ENCODE measurements at places on chromosomes 4 and X.

DNA sequence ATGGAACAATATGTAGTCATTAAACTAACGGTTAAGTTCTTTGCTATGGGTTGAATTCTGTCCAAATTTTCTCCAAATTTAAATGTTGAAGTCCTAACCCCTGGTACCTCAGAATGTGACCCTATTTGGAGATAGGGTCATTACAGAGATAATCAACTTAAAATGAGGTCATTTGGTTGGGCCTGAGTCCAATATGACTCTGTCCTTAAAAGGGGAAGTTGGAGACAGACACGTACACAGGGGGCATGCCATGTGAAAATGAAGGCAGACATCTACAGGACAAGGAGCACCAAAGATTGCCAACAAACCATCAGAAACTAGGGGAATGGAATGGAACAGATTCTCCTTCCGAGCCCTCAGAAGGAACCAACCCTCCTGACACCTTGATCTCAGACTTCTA lies 492.0 kb upstream of the FTHL17 start:
- no peak for DNase-seq

- no peak for DNase-seq
Observed at GRCh38 chr4:52173470-52174045, 122.5 kb downstream of the SPATA18 start.

- no peak for DNase-seq
Observed at GRCh38 chrX:41350976-41351569, 17.1 kb downstream of the DDX3X start.

DNA sequence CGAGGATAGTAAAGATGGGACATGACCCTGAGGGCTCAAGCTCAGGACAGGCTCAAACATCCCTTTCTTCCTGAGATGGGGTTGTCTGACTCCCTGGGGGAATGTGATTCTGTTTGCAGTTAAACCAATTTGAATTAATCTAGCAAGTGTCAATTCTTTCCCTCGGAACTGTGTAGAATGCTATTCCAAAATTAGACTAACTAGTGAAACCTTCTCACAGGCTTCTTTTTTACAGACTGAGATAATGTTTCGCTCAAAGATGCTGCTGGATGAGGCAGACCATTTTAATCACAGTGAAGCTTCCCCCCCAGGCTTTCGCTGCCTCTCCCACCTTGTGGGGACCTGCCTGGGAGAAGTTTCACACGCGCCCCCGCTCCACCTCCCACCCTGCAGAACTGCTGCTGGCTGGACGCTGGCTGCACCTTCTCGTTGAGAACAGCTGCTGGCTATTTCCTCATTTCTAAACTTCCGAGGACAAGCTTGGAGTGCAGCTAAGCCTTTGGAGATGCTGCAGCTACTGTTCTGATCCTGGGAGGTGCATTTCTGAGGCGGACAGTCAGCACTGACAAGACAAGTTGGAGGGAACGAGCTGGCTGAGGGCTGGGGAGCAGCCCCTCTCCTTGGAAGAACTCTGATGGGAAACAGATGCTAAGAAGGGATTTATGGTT lies 297.8 kb downstream of the RAPGEF2 start:
- no peak for DNase-seq

DNA sequence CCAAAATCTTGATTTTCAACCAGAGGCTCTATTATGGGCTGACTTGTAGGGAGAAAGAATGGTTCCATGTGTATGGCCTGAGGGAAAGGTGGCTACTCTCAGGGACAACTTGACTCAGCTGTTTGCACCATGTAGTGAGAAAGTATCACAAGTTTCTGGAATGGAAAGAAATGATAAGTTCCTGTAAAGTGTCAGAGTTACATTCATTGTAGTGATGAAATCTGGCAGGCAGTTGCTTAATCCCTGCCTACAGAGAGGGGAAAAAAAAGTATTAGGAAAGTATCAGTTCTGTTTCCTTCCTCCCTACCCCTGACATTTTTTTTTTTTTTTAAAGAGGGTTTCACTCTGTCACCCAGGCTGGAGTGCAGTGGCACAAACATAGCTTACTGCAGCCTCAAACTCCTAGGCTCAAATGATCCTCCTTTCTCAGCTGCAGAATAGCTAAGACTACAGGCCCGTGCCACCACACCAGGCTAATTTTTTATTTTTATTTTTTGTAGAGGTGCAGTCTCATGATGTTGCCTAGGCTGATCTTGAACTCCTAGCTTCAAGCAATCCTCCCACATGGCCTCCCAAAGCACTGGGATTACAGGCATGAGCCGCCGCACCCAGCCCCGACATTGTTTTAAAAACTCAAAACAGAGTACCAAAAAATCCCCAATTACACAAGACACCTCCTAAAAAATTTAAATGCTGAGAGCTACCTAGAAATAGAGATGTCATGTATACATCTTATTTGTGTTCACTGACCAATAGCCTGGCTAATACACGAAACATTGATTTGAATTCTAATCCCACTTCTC lies 4.8 kb upstream of the FBXL5 start:
- no peak for DNase-seq

GRCh38 chrX:46601283-46601682 lies 27.7 kb downstream of the CHST7 start:
- no peak for DNase-seq

DNA sequence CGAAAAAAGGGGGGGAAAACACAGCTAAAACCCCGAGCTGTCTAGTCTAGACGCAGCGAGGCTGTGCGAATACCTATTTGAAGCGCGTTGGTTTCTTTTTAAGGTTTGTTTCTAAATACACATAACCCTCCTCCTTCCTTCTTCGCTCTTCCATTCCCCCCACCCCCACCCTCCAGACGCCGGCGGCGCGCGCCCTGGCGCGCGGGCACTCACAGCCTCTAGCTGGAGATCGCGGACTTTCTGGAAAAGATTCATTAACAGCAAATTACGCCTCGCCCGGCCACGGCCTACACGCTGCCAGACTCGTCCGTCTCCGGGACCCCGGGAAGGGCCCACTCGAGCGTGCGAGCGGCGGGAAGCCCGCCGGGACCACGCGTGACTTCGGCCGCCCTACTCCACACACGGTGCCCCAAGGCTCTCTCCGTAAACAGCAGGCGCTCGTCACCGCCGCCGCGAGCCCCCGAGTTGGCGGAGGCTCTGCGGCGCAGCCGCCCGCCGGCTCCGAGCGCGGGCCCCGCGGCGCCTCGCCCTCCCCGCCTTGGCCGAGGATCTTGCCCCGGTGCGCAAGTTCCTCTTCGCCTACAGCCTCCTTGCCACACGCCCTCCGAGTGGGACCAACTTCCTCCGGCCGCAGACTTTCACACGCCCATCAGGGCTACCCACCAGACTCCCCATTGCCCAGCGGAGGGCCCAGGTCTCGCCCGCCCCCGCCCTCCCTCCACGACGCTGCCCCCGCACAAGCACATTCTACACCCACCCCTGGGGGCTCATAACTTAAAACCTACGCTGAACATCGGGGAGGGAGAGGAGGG lies 2.0 kb downstream of the BCOR start:
- DNase-seq: no peak

- no peak for DNase-seq
Observed at GRCh38 chr4:153676486-153676885, 7.6 kb upstream of the TLR2 start.

DNA sequence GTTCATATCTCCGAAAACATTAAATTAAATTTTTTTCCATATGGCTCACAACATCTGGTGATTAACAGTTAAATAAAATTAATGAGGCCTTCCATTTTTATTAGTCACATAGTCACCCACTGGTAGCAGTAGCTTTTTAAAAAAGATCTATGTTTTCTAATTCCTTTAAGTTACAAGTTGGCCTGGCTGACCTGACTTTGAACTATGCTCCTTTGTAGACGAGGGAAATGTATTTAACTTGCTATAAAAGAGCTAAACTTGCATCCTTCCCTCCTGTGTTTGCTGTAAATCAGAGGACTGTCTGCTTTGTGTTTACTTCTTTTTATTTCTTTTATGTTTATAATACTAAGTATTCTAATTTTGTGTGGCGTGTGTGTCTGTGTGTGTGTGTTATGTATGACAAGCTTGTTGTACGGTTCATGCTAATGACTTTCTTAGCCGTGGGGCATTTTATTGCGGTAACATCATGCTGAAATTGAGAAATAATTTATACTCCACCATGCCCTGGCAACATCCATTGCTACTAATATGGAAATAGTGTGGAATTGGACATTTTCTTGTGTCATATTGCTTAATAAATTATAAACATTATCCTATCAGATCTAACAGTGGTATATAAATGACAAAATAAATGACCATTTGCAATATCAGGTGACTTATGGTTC lies 241.7 kb downstream of the SNCA start:
- DNase-seq: no peak

DNA sequence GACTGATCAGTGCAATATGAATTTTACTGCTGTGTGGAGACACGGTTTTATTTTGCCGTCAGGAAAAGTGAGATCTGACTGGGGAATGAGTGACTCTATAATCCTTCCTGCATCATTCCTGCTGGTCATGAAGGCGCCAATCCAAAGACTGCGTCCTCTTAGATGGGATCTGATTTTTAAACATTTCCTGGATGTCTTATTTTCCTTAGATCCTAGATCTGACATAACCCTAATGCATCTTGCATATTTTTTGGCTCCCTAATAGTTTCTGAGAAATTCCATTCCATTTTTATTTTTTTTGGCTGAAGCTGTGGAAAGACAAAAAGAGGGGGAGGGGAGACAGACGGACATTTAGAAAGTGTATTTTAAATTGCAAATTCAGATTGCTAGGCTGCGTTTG lies 454.9 kb upstream of the FAT1 start:
- DNase-seq: no peak

DNA sequence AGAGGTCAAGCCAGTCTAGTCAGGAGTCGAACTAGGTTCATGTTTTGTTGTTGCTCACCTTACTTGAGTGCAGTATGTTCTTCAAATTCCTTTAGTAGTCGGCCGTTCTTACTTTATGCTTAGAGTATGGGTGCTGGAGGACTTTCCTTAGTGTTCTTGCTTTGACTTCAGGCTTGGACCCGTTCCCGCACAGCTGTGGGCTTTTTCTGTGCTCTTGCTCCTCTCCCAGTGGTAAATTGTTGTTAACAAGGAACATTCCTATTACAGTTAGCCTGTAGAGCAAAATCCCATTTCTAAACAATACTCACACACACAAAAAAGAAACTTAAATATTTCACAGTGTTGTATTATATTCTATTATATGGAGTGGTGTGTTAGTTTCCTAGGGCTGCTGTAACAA lies 113.5 kb downstream of the RAP1GDS1 start:
- DNase-seq: no peak

DNA sequence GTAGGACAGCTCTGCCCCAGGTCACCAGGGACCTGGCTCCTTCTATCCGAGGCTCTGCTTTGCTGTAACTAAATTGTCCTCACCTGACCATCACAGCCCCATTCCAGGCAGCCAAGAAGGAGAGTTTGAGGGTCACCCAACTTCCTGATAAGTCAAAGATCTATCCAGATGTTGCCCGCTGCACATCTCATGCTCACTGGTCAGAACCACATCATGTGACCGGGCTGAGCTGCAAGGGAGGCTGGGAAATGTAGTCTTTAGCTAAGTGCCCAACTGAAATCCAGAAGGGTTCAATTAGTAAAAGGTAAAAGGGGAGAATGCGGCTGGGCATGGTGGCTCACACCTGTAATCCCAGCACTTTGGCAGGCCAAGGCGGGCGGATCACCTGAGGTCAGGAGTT lies 18.4 kb downstream of the HMX1 start:
- DNase-seq: no peak

DNA sequence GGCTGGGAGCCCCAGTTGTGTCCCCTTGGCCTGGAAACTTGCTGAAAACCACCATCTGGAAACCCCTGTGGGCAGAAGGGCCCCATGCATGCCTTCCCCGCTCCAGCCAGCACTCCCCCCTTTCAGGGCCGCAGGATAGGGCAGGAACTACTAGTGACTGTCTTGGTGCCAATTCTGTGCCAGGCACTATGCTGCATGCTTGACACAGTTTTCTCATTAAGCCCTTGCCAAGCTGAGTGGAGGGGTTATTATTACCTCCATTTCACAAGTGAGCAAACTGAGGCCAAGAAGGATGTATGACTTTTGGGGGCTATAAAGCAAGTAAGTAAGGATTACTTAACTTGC lies 73.6 kb upstream of the PJA1 start:
- no peak for DNase-seq

GRCh38 chr4:2942532-2943363 lies 20.5 kb downstream of the NOP14 start:
- no peak for DNase-seq

- DNase-seq: no peak
Observed at GRCh38 chr4:2576290-2576689, 39.8 kb downstream of the FAM193A start.

DNA sequence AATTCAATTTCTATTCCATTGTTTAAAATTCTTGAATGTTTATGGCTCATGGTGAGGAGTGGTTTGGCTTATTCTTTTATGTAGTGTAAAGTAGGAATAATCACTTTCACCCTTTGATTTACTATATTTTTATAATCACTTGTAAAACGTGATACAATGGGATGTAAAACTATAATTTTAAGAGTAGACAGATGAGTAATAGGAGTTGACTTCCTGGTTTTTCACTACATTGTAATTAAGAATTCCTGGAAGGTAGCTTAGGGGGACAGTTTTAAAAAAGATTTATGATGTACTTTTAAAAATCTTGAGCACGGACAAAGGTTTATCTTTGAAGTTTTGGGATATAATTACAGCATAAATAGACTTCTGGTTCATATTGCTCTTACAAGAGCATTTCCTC lies 65.3 kb downstream of the PDGFC start:
- no peak for DNase-seq

- DNase-seq: no peak
Observed at GRCh38 chrX:99722094-99722493, 688.0 kb downstream of the PCDH19 start.

GRCh38 chr4:59094505-59094904 lies 1984.3 kb upstream of the IGFBP7 start:
- no peak for DNase-seq

DNA sequence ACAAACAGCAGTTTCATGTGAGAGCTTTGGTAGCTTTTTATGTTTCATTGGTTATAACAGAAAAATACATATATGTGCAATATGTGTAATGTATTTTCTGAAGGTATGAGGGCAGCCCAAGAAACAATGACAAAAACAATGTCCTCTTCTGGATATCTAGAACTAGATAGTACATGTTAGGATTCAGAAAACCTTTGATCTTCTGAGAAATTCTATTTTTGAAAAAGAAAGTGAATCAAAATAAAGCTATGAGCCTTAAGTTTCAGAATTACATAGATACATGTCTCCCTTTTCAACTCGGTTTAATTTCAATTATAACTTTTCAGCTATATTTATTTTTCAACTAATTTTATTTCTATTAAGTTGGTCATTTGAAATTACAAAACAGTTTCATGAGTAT lies 131.9 kb downstream of the REELD1 start:
- DNase-seq: no peak

- no peak for DNase-seq
Observed at GRCh38 chr4:107363125-107363524, 327.0 kb upstream of the DKK2 start.

GRCh38 chr4:182823576-182823975 lies 93.6 kb downstream of the DCTD start:
- DNase-seq: no peak
